ENCODE measurements at places on chromosomes 5 and 9.

- DNase-seq = peak; percentile 64
Observed at GRCh38 chr5:139745800-139746690, 49.6 kb upstream of the PSD2 start.

GRCh38 chr5:169048181-169049125 lies 252.5 kb downstream of the SLIT3 start:
- no peak for DNase-seq

DNA sequence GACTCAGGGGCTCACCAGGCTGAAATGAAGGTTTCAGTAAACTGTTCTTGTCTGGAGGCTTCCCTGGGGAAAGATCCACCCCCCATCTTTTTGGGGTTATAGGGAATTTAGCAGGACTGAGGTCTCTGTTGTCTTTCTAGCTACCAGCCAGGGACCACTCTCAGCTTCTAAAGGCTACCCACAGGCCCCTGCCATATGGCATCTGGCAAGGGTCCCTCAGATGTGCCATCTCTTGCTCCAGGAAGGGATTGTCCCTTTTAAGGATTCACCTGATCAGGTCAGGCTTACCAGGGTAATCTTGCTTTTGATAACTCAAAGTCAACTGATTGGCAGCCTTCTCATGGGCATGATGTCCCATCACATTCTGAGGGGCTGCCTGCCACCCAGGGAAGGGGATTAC lies 65.0 kb downstream of the NSUN2 start:
- DNase-seq = no peak

GRCh38 chr5:161342886-161343285 lies 203.6 kb downstream of the GABRB2 start:
- no peak for DNase-seq

- no peak for DNase-seq
Observed at GRCh38 chr9:29211580-29212396, 1638.5 kb upstream of the C9orf72 start.

- no peak for DNase-seq
Observed at GRCh38 chr5:149415066-149415967, 36.2 kb upstream of the IL17B start.

DNA sequence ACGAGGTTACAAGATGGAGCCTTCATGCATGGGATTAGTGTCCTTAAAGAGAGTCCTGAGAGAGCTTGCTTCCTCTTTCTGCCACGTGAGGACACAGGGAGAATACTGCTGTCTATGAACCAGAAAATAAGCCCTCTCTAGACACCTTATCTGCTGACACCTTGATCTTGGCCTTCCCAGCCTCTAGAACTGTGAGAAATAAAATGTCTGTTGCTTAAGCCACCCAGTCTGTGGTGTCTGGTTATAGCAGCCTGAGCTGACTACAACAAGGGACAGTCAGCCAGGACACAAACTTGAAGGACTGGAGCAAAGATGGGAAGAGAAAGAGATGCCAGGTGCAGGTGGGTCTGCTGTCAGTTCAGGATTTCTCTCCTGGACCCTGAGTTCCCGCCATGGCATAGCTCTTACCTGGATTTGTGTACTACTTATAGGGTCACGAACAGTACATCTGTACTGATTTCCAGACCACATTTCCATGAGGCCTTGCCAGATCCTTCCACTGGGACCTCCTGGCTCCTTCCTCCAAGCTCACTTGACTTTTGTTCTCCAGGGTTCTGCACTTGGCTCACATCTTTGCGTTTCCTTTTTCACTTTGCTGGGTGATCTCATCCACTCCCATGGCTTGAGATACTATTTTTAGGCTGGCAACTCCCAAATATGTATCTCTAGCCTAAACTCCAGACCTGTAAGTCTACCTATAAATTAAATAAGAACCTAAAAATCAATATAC lies 44.9 kb upstream of the LIFR start:
- no peak for DNase-seq

GRCh38 chr5:149211566-149211965 lies 60.1 kb upstream of the AFAP1L1 start:
- DNase-seq = no peak

Data from amygdala (tissue), 56 donors.